ENCODE measurements at places on chromosomes 2 and 18.
A peak's percentile ranks its signal among the peaks of the same experiment; 100 is the strongest.

- no peak for DNase-seq
Measured at GRCh38 chr2:138177693-138178092, 213.4 kb downstream of the HNMT start.

DNA sequence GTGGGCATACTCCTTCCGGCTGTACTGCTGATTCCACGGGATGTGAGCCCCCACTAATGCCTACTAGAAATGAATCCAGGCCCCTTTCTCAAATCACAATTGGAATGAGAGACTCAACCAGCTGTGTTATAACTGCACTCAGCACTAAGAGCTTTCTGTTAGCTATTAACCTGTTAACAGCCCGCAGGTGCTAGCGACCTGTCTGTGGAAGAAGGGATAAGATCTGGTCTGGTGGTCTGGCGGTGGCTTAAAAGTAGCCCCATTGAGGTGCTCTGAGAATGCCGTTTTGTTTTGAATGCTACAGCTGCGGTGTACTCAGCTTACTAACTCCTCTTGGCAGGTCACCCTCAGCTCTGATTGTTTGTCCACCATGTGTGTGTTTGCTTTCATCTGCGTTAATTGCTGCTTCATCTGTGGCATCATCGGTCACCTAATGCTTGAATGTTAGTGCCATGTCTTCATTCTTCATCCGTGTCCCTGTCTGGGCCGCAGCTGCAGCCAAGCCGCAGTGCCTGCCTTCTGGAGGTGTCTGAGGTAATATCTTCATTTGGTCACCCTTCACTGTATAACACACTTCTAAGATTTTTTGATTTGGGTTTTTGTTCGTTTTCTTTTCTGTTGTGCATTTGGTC, 16.3 kb downstream of the RAB12 start:
- DNase-seq = no peak

GRCh38 chr18:36328385-36328858, 30.9 kb downstream of the FHOD3 start:
- DNase-seq = no peak

DNA sequence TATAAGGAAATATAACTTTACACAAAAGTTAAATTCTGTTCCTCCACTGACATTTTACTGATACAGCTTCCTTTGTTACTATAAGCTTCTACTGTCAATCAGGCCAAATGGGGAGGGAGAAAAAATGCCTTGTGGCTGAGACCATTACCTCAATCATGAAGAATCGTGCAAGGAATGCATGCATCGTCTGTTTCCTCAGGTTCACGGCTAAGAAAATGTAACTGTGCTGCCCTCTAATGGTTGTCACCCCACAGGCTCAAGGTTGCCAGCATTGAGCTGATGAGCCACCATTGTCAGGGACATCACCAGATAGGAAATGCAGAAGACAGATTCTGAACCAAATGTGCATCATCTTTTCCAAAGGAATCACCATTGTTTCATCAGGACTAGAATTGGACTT, 426.9 kb downstream of the CDH2 start:
- peak; percentile 90 for DNase-seq

- DNase-seq = no peak
Measured at GRCh38 chr2:181440919-181441318, 16.3 kb upstream of the ITGA4 start.

DNA sequence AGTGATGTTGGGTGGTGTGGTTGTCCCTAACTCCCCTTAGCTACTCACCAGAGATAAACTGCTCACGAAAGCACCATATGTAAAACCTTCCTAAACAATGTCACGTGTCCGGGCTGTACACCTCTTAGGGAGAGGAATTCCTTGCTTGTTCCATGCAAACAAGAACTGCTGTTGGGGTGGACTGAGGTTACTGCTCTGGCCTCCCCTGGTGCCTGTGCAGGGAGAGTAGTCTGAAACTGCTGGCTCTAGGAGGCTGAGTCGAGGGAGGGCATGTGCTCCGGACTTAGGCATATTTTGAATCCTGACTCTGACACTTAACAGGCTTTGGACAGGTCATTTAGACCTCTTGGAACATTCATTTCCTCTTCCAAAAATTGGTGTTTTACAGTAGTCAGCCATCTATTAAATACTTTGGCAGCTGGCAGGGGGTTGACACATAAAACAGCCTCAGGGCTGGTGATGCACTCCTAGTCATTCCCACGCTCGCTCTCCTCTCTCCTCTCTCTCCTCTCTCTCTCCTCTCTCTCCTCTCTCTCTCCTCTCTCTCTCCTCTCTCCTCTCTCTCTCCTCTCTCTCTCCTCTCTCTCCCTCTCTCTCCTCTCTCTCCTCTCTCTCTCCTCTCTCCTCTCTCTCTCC, 10.6 kb downstream of the THNSL2 start:
- DNase-seq = peak; percentile 53

GRCh38 chr18:50819027-50819727, 639 bp downstream of the MRO start:
- DNase-seq = peak; percentile 41
